ENCODE measurements at places on chromosomes 2 and 18.

- no peak for DNase-seq
Measured at GRCh38 chr2:105393373-105394055, 5.3 kb downstream of the FHL2 start.

DNA sequence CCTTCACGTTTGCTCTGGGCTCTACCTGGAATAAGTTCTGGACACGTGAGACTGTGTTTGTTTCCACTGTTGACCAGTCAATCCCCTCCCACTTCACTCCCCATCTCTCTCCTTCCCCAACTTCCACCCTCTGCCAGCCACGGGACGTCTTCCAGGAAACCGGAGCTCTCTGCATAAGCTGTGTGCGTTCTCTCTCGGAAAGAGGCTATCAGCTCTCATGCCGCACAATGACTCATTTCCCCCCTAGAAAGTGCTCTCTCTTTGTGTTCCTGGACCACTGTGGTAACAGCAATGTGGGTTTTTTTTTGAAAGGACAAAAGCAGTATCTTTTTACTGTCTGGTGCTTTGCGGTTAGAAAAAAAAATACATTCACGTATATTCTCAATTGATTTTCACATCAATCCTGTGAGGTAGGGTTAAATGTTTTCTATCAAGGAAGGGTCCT is 10.2 kb downstream of the PROKR1 start:
- DNase-seq: peak; percentile 8

DNA sequence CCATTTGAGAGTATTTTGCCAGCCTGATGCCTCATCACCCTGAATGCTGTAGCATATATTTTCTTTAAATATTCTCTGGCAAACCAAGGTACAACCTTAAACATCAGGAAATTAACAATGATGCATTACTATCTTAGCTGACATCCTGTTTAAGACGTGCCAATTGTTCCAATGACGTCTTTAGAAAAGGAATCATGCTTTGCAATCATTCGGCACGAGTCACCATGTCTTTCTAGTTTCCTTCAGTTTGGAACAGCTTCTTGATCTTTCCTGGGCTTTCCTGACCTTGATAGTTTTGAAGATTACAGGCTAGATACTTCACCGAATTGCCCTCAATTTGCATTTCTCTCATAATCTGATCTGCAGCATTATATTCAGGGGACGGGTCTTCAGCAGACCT is 88.2 kb upstream of the GLI2 start:
- DNase-seq: no peak

- DNase-seq: no peak
Measured at GRCh38 chr18:29157905-29158304, 981.0 kb upstream of the CDH2 start.

DNA sequence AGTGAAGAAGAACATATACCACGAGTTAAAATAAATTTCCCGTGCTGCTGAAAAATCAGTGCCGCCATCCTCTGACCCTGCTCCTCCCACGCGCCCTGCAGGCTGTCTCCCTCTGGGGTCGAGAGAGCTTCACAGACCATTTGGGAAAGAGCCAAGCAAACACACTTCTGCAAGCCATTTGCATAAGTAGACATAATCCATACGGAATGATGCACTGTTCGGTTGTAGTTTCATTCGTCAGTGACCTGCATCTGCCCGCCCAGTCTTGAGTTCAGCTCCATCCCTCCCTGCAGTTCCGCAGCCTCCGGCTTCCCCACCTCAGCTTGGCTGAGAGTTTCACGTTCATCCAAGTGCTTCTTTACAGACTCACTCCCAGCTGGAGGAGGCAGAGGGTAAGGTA is 69.6 kb downstream of the TRAPPC12 start:
- no peak for DNase-seq

- DNase-seq: no peak
Measured at GRCh38 chr2:144984038-144984437, 464.1 kb upstream of the ZEB2 start.

GRCh38 chr2:197216361-197216979 is 94.1 kb downstream of the ANKRD44 start:
- DNase-seq: no peak

GRCh38 chr2:45860136-45861121 is 209.0 kb downstream of the PRKCE start:
- no peak for DNase-seq

DNA sequence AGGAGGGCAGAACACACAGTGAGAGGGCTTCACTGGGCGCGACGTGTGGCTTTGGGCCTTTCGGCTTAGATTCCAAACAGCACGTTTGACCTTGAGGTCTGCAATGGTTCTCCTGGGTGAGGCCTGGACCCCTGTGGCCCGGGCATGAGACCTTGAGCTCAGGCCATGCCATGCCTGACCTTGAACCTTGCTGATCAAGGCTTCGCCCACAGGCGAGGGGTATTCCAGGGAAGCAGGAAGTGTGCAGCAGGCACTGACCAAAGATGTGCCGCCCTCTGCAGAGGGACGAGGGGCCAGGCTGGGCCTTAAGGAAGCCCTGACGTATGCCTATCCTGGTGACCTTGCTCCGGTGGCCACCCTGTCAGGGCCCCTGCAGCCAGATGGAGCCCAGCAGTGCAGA is 178.3 kb upstream of the HDAC4 start:
- no peak for DNase-seq

DNA sequence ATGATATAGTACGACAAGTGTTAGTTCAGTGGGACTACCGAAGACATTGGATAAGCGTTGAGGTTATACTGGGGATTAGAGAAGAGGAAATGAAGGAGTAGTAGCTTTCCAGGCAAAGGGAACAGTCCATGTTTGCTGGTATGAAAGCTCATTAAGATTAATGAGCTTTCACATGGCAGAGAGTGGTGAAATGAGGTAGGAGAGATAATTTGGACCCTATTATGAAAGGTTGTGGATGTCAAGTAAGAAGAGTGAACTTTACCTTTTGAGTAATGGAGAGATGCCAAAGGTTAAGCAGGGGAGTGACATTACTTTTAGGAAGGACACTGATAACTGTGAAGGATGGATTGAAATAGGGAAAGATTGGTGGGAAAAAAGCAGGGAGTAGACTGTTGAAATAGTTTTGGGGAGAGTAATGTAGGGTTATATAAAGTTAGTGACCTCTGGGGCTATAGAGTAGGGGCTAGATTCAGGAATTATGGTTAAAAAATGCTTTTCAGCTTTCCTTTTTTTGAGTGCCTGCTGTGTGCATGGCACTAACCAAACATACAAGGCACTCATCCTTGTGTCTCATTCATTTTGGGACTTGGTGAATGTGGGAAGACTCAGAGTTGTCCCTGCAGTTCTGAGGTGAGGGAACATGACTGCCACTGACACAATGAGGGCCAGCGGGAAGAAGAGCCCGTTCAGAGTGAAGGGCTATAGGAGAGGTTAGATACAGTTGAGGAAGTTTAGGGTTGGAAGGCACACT is 87.2 kb upstream of the STON1 start:
- DNase-seq: no peak

GRCh38 chr18:11887328-11888128 is 20.6 kb downstream of the MPPE1 start:
- no peak for DNase-seq

DNA sequence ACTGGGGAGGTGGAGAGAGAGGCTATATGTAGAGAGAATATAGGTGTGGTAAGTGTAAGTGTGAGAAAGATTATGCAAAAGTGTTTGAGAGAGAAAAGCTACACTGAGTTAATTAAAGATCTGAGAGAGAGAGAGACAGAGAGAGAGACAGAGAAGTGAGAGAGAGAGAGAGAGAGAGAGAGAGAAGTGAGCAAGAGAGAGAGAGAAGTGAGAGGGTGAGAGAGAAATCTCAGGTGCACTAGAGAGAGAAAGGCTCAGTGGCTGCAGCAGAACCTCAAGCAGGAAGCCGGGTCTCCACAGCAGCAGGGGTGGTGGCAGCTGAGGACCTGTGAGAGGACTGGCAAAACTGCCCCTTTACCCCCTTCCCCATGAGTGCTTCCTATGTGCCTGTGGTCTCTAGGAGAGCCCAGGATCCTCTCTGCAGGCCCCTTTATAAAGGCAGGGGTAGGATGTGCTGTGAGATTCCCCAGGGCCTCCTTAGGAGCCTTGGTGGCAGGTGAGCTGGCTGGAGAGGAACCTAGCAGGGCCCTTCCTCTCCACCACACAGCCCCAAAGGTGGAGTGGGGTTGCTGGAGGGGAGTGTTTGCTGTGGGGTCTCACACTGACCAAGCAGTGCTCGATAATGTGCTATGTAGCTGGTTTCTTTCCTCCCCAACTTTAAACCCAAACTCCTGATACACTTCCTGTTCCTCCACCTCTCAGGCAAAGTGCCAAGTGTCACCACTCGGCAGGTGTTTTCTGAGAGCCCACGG is 52.6 kb downstream of the SLC4A5 start:
- DNase-seq: peak; percentile 8

- no peak for DNase-seq
Measured at GRCh38 chr2:186518945-186519344, 32.9 kb downstream of the ZC3H15 start.

DNA sequence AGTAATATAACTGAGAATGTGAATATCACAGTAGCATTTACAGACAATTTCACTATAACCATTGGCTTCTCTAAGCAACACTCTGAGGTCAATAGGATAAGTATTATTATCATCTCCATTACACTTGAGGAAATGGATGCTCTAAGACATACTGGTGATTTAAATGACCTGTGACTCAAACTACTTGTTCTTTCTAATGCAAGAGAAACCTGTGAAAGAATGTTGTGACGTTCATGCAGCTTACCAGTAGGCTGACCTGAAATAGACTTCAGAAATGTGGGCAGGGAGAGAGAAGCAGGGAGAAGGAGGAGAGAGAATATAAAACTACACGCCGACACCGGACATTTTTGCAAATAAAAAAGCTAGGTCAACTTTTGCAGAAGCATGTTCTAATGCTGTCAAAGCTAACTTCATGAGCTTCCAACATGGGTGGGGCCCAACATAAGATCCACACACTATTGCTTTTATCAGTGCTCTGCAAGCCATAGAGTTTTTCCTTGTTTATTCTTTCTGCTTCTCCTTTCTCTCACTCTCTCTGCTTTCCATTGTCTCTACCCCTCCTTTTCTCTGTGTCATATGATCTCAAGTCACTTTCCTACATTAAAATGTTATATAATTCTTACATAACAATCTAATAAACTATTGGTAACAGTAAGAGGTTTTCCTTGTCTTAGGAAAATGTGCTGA is 217.6 kb upstream of the FN1 start:
- DNase-seq: no peak

DNA sequence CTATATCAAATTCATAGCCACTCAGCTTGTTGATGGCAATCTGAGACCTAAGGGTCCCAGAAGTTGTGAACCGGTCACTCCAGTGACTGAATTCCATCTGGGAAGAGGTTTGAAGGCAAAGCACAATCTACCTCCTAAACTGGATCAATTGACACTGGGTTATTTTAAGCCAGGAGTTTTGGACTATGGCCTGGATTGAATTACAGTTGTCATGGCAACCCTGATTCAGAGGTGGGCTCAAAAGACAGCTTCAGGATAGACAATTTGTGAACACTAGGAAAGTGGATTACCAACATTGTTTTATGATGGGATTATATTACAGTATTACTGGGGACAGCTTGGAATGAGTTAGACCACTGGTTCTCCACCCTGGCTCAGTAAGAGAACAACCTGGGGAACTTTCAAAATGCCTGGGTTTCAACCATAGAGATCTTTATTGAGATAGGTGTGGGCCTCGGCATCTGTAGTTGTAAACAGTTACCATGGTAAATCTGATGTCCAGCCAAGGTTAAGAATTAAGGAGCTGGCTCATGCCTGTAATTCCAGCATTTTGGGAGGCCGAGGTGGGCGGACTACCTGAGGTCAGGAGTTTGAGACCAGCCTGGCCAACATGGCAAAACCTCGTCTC is 58.8 kb downstream of the MFSD6 start:
- DNase-seq: no peak

DNA sequence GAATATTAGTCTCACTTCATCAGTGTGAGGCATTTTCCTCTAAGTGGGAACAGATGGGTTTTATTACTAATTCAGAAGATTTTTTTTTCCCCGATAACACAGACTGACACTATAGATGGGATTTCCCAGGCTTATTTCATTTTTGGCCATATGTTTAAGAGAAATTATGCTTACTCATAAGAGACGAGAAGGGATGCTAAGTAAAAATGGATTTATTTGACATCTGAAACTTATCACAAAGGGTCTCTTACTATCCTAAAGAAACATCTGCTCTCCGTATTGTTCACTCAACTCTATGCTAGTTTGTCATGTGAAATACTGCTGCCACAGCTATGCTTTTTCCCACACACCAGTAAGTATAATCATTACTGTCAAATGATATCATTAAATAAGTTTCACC is 1476.3 kb downstream of the LRP1B start:
- no peak for DNase-seq

DNA sequence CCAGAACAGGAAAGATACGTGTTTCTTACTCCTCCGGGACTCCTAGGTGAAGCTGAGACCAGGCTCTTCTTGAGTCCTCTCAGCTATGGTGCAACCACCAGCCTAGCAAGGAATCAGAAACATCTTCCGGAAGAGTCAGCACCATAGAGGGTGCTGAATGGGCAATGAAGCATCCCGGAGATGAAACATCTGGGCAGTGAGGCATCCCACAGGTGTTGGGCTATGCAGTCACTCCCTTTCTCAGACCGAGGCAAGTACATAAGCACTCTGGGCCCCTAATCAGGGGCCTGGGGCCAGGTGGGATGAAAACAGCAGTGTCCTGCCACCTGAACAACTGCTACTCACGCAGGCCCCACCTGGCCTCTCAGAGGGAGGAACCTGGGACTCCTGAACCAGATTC is 1.4 kb upstream of the CAPN10 start:
- DNase-seq: no peak

- no peak for DNase-seq
Measured at GRCh38 chr2:109126501-109126860, 2.5 kb upstream of the SH3RF3 start.

DNA sequence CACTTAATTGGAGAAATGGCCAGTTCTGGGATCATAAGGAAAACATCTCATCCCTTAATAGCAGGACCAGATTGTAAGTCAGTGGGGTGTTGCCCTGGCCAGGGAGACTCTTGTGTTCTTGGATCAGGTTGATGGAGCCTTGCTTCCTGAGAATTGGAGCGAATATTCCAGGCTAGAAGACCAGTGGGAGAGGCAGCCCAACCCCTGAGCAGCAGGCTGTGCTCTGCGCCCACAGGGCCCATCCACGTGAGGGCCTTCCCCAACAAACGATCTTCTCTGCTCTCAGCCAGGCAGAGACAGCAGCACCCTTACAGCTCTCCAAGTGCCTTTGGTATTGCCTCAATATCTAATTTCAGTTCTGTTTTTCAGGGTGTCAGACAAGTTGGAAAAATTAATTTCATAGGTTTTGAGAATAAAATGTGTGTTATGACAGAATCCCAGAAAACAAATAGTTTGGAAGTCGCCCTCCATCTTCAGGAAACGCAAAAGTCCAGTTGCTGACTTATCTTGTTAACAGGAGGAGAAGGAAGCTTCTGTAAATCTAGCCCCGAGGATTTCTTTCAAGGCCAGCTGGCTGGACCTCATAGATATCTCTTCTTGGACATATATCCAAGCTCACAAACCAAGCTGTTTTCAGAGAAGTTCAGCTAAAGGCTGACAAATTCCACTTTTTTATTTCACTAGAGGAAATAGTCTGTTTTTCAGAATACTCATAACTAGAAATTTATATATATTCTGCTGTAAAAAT is 105.5 kb downstream of the COPS8 start:
- no peak for DNase-seq

- DNase-seq: no peak
Measured at GRCh38 chr2:211930331-211930730, 608.3 kb downstream of the ERBB4 start.

- no peak for DNase-seq
Measured at GRCh38 chr2:60840880-60841279, 40.5 kb upstream of the REL start.
